Activated naive CD4-positive, alpha-beta T cell (primary cell): ENCODE measurements at places on chromosomes 6 and 20.

- DNase-seq, result peak; percentile 15
These were observed 43.4 kb downstream of the RALY start for GRCh38 chr20:34037121-34037520.

DNA sequence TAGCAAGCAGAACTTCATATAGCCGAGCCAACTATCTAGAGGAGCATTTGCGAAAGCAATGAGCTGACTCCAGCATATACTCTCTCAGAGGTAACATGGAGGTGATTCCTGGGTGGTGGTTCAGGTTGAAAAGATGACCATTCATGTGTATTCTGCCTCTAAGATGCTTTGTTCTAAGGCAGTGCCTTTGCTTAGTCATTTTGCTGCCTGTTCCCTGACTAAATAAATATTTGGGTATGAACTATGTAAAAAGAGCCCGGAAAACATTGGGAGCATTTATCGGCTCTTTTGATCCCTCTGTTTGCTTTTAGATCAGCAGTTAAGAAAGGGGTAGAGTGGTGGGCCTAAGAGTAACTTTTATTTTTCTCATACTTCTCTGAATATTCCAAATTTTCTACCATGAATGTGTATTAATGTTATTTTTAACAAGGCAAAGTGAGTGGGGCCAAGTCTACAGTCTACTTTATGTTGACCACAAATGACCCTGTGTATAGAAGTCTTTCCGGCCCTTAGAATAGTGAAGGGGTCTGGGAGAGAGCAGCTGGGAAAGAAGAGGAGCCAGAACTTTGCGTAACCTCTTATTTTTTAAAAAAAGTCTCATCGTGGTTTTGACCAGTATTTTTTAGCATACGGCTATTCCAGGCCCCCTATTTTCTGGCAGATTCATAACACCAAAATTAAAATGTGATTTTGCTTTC, 206.5 kb upstream of the EYA4 start:
- DNase-seq, result no peak

DNA sequence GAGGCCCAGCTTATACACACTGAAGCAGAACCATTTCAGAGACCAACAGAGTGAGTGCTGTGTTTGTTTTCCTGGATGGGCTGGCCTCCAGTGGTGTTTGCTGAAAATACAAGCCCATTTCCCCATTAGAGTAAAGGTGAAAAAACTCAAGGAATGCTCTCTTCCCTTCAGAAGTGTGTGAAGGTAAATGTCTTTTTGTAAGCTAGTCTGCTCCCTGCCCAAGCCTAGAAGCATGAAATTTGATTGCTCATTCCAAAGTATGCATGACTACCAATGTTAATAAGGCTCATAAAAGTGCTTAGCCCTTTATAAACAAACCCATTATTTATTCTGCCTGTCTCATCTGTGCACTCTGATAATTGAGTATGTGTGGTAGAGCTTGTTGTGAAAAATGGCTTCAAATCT, 59.1 kb downstream of the ADGRF1 start:
- DNase-seq, result no peak

- DNase-seq, result no peak
These were observed 8.6 kb downstream of the COL9A3 start for GRCh38 chr20:62825333-62825985.

GRCh38 chr6:124869416-124869815, 92.8 kb upstream of the RNF217 start:
- no peak for DNase-seq

GRCh38 chr6:18663011-18663410, 275.9 kb downstream of the RNF144B start:
- no peak for DNase-seq
